ENCODE measurements at places on chromosomes 13 and 19. TPM values are rescaled to one million over a fixed set of nuclear protein-coding genes. Genes with fewer than 3 reads are reported as not detected.

- DNase-seq, result no peak
These were observed 169 bp downstream of the GRAMD1A start for GRCh38 chr19:35000338-35000646.

CYP4F3 gene
- total RNA-seq, result 0.22 TPM

CEACAM3 gene
- total RNA-seq, result not detected

PSG4 gene
- not detected for total RNA-seq

GRCh38 chr19:1283207-1283916 is 2.3 kb upstream of the EFNA2 start:
- DNase-seq, result no peak

GRCh38 chr19:6064336-6065073 is 45.8 kb downstream of the RFX2 start:
- peak; percentile 53 for DNase-seq

DNA sequence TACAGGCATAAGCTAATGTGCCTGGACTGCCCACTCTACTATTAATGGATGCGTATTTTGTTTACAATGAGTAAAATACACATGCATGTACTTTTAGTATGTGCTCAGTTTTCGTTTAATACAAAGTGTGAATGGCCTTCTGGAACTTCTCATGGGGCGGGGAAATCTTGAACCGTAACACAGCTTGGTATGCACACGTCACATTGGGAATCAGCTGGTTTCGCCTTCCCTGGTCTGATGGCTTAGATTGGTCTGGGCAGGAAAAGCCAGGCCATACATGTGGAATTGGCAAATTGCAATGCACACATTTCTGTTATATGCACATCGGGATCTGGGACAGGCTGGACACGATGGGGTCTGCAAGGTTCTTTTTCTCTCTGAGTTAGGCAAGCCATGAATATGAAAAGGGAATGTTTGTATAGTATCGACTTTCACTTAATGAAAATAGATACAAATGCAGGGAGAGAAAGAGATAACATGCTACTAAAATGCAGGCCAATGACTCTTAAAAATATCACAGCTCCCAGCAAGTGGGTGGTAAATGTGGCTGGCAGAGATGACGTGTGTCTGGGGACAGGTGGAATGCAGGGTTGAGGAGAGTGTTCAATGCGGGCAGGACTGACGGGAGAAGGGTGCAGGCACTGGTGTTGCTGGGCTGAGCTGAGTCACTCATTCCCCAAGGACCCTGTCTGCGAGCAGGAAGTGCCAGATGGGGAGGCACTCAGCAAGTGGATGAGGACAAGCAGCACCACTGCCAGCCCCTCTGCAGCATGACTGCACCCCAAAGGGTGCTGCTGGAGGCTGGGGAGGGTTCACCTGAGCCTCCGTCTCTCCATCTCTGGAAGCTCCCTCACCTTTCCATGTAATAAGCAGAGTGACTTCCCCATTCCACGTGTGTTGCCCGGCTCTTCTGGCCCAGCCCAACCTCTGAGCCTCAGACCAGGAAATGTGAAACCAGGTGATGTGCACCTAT is 204.0 kb upstream of the GPR12 start:
- no peak for DNase-seq

DNA sequence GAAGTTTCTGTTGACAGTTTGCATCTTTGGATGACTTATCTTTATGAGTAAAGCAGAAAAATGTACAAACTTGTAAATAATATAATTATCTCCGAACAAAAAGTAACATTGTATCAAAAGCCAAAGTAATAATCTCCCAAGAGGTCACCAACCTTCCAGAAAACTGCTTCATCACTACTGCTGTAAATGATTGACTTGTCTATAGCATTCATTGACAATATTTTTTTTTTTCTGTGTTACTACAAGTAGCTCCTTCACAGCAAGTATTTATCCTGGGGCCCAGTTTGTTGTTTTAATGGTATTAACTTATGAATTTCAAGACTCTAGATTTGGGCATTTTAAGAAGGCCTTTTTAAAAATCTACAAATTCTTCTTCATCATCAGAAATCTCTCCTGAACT is 242.4 kb downstream of the KLF12 start:
- no peak for DNase-seq

GRCh38 chr19:10412257-10412977 is 7.9 kb upstream of the PDE4A start:
- DNase-seq, result no peak

GFY gene
- total RNA-seq, result not detected

- no peak for DNase-seq
These were observed 45.8 kb downstream of the MLLT1 start for GRCh38 chr19:6233827-6234511.

FOXO1 gene
- total RNA-seq, result 22.2 TPM

- no peak for DNase-seq
These were observed 12.7 kb downstream of the ATP4B start for GRCh38 chr13:113645329-113645728.

GRCh38 chr19:35509018-35509652 is 4.3 kb downstream of the DMKN start:
- peak; percentile 24 for DNase-seq

DNA sequence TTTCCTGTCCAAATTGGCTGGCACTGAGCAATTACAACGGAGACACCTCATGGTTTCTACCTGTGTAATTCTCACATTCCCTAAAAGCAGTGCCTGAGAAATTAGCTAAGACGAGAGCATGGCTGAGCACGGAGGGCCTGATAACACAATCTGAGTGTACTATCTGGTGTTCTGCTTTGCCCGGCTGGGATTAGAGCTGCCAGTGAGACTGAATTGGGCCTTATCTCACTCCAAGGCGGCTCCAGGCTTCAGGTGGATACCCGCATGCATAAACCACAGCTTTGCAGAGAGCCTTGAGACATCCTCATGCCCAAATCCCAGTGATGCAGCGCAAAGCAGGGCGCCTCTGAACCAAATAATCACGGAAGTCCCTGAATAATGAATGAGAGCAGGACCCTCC is 172.3 kb downstream of the OXGR1 start:
- DNase-seq, result no peak

FCHO1 gene
- total RNA-seq, result 0.91 TPM

DNA sequence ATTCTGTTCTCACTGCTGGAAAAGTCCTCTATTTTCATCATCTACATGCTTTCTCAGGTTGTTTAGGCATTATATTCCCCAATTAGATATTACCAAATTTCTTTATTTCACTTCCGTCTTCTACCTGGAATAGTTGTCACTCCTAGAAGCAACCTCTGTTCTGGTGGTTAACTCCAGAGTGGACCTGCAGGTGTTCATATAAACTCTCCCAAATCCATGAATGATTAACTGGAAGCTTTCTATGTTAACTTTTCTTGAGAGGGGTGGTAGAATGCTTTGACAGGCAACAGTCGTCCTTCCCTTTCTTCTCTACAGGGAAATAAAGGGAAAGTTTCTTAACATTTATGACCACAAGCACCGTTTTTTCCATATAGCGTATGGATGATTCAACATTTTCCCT is 48.4 kb upstream of the UFM1 start:
- DNase-seq, result no peak

SLC1A6 gene
- not detected for total RNA-seq

WDR62 gene
- 0.76 TPM for total RNA-seq

- DNase-seq, result no peak
These were observed 44.5 kb downstream of the RUBCNL start for GRCh38 chr13:46342538-46342937.

GRCh38 chr13:52846567-52847321 is 1.7 kb downstream of the PCDH8 start:
- DNase-seq, result peak; percentile 62

DNA sequence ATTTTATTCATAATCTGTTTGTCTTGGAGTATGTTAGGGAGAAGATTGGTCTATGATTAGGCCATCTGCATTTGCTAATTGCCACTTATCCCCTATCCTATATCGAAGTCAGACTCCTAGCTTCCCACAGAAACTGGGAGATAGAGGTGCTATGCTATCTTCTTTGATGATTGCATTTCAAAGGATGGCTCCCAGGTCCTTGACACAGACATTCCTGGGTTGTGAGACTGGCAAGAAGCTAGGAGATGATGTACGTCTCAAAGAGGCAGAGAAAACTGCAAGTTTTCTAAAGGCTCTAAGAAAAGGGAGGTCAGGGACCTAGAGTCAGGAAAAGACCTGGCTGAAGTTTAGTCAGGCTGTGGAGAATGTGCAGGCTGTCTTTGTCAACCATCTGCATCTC is 1251.9 kb downstream of the PCDH17 start:
- DNase-seq, result no peak

GRCh38 chr19:8254286-8255001 is 45.3 kb downstream of the CERS4 start:
- no peak for DNase-seq

DNA sequence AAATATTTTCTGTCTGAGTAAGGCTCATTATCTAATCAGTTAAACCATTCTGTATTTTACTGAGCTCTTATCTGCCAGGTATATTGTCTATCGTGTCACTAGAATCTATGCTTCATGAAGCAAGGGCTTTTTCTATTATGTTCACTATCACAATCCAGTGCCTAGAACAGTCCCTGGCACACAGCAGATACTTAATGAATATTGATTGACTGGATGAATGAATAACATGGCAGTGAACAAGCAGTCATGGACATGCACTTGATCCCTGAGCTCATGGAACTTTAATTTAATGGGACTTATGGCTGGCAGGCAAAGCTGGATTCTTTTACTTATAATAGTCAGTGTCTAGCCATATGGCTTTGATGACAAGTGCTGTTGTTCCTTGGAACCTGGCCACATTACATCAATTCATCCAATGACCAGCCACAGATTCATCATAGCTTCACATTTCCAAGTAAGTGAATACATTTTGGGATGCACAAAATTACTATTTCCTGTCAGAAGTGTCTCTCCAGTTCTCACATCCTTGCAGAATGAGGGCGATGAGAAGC is 214.8 kb downstream of the COG6 start:
- DNase-seq, result no peak

DNA sequence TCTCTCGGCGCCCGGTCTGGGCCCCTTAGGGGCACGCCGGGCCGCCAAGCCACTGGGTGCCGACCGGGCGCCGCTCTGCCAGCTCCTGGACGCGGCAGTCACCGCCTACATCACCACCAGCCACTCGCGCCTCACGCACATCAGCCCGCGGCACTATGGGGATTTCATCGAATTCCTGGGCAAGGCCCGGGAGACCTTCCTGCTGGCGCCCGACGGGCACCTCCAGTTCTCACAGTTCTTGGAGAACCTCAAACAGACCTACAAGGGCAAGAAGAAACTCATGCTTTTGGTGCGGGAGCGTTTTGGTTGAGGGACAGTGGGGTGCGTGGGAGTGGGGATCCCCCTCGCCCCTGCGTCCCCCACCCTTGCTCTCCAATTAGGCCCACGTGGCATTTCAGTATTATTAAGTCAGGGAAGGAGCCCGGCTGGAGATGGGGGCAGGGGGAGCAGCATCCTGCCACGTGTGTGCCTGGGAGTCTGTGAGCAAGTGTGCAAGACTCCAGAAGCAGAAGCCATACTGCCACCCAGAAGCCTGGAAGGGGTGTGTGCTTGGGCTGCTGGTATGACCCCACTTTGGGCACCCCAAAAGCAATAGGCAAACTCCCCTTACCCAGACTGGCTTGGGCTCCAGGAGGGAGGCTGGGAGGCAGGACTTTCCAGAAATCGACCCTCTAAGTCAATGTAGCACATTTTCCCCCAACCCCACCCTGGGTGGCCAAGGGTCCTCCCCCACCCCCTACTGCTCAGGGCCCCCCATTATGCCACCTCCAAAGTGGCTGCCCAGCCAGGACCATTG is 35.7 kb downstream of the ZSWIM4 start:
- DNase-seq, result no peak

DNA sequence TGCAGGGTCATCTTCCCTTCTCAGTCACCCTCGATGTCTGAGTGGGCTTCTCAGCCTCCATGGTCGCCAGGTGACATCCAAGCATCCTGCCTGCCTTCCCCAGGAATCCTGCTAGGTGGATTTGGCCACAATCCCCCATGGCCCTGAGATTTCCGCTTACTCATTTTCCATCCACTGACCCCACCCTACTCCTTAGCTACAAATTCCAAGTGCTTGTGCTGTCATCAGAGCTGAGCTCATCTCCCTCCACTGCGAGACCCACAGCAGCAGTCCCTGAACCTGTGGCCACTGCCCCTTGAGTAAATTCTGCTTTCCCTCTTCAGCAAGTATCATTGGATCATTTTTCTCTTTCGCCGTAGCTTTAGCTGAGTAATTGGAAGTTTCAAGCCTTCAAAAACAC is 90.5 kb upstream of the ANKRD10 start:
- DNase-seq, result no peak

ZNF155 gene
- total RNA-seq, result 18.8 TPM

GRCh38 chr19:43634506-43634871 is 5.2 kb downstream of the CADM4 start:
- DNase-seq, result no peak

DNA sequence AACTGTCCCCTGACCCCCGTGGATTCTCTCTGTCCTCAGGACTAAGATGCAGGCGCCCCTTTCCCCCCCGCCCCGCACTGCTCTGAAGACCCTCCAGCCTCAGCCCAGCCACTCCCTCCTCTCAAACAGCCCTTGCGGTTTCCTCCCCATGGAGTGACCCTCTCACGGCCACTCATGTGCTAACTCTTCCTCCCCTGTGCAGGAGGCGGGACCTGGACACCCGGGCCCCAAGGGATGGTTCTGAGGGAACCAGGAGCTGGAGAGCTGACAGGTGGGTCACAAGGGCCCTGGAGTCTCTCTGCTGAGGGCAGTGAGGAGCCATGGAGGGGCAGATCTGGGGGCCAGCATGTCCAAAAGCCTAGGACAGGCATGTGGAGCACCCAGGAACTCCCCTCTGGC is 1.9 kb downstream of the ISOC2 start:
- no peak for DNase-seq

DNA sequence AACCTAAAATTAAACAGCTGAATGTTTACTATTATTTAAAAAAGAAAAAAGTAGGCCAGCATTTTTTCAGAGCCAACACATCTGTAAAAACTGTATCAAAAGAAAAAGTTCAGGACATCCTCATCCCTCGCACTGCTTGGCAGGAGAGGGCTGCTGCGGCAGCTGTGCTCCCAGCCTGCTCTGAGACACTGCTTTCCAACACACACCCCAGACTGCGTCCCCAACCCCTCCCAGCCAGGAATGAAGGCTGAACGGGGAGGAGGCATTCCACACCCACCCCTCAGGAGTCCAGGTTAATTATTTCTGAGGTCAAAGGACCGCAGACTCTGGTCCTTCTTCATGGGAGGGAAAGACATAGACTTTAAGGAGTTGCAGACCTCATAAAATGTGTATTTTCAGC is 43.1 kb downstream of the COL4A1 start:
- DNase-seq, result no peak

ACER1 gene
- not detected for total RNA-seq

GRCh38 chr13:26476111-26476781 is 81.2 kb upstream of the WASF3 start:
- DNase-seq, result peak; percentile 23

GRCh38 chr13:32247887-32248286 is 67.3 kb downstream of the ZAR1L start:
- no peak for DNase-seq

- peak; percentile 93 for DNase-seq
These were observed 12.6 kb upstream of the ZNF414 start for GRCh38 chr19:8526345-8527091.

DNA sequence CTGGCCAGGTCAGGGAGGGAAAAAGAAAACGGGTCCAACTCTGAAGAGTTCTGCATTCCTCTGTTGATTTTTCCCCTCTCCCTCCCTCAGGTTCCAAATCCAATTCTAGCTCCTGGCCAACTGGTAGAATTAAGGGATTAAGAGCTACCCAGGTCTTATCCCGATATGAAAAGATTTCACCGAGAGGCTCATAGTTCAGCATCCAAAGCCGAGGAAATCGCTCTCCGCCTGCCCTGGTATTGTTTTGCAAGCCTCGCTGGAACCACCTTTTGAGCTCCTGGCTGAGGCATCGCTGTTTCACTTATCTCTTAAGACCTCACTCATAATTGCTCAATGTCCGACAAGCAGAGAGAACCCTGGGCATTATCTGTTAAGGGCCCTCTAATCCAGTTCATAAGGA is 180.4 kb downstream of the URI1 start:
- DNase-seq, result no peak

All from adrenal gland (tissue), 19 donors.